ENCODE measurements at places on chromosomes 5 and 9. TPM values are rescaled to one million over a fixed set of nuclear protein-coding genes. Genes with fewer than 3 reads are reported as not detected.

DNA sequence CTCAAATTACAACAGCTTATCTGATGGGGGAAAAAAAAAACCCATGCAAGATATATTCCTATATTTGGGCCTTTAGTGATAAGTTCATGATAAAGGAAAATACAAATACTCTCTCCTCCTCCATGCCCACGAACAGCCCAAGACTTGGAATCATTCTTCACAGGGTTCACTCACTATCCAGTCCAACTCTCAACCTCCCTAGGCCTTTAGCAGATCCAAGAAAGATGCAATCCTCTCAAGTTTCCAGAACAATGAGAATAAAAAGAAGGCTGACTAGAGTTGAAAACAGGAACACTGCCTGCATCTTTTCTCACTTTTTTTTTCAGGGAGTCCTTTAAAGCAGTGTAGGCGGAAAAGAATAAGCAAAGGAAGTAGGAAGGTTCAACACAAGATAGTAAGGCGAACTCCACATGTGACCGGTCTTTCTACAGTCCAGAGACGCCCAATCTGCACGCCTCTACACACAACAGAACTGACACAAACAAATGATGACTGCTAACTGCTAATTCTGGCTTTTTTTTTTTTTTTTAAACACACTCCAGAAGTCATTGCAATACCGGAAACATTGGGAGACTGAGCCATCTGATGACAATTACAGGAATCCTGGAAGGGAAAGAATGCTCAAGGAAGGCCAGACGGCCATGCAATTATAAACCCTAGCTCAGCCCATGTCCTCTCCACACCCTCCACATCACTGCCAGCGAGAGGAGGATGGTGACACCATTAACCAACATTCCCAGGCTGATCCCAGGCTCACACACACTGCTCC lies 75.4 kb downstream of the BNC2 start:
- DNase-seq, result no peak

Gene CDO1
- polyA plus RNA-seq, result 28.1 TPM

- DNase-seq, result no peak
These were observed 267.9 kb upstream of the PDE4D start for GRCh38 chr5:60161340-60161934.

GRCh38 chr9:14283276-14283675 lies 30.7 kb downstream of the NFIB start:
- DNase-seq, result no peak

DNA sequence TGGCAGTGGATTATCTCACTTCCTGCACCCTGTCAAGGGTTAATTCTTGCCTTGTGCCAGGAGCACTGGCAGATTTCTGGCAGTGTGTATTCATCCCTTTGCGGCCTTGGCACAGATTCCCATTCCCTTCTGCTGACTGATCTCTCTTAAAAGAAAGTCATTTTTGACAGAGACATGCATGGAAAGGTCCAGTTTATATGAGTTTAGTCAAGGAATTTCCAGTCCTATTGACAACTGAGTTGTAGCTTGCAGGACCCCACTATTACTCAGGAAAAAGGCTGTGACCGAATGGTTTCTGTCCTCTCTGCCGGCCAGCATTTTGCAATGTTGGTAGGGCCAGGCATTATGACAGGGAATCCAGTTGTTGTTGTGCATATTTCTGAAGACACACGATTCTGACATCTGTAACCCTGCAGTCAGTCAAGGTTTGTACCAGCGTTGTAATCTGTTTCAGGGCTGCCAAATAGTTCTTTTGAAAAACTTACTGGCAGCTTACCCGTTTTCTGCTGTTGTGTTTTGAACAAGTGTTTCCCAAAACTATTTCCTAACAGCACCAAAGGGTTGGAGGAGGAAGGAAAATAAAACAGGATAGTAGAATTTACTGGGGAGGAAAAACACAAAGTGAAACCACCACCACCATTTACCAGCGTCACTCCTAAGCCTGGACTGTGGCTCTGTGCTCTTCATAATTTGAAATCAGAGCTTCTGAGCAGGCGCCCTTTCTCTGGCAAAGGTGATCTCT lies 243.4 kb upstream of the KLF4 start:
- no peak for DNase-seq

DNA sequence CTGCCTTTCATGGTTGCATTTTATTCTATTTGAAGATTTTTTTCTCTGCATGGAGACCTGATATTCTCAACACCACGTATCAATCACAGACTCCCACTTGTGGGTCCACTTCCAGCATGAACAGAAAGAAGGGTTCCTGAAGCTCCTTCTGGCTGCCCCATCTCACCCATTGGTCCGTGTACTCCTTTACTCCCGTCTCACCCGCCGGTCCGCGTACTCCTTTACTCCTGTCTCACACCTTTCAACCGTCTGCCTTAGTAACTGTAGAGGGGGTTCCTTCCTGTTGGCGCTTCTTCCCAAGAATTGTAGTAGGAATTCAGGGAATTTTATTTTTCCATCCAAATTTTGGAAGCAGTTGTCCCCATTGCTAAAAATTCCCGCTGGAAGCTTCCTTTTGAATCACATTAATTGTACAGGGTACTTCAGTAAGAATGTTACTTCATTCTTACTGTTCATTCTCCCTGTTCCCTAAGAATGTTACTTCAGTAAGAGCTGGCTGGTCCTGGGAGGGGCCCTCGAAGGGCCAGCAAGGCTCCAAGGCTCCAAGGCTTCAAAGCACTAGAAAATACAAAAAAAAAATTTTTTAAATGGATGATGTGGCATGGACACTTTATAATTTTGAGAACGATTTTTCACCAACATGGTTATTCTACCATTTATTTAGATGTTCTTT lies 3.9 kb upstream of the LPCAT1 start:
- no peak for DNase-seq

DNA sequence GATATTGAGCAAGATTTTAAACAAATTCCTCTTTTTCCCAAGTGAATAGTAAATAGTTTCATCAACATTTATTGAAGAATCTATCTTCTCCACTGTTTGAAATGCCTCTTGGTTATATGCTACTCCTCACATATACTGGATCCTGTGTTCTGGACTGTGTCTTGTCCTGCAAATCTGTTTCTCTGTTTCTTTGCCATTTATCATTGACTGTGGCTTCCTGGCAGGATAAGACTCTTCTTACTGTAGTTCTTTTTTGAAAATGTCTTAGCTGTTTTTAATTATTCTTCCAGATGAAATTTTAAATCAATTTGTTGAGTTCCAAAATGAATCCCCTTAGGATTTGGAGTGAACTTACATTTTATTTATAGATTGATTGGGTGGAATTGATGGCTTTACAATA lies 27.8 kb downstream of the RALGPS1 start:
- DNase-seq, result no peak

Gene SLC24A2
- polyA plus RNA-seq, result 0.04 TPM

Gene ARHGEF39
- 9.4 TPM for polyA plus RNA-seq

DNA sequence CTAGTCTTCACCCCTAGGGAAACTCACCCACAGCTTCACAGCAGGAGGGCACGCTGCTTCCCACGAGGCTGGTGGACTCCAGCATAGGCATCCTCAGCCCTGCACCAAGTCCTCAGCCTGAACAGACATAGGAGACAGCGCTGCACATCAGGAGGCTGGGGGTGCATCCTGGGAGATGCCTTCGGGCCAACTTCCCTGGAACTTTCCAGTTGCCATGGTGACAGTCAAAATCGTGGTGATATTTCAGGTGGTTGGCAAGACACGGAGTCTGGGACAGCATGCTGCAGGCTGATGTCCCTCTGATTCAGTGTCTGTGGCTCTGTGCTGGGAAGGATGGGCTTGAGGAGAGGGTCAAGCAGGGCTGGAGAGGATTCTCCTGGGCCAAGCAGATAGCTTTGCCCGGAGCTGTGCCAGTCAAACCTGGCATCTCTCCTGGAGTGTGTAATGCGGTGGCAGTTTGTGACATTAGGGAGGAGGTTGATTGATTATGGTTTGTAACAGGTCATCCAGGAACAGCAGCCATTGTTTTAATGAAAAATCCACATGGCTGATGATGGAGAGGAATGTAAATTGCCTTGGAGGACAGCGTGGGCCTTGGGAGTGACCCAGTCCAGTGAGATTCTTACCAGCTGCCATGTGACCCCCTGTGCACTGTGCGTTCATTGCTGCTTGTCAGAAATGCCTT lies 35.6 kb upstream of the SEMA4D start:
- DNase-seq, result no peak

Gene NR4A3
- 0.35 TPM for polyA plus RNA-seq

GRCh38 chr5:67844924-67845323 lies 370.6 kb upstream of the PIK3R1 start:
- DNase-seq, result no peak

GRCh38 chr9:133468777-133469421 lies 9.1 kb downstream of the CACFD1 start:
- no peak for DNase-seq

Gene SEC16A
- 55.1 TPM for polyA plus RNA-seq

- DNase-seq, result peak; percentile 38
These were observed 131.9 kb upstream of the ANKH start for GRCh38 chr5:15003511-15003920.

Gene PNPLA7
- 1.8 TPM for polyA plus RNA-seq

Gene COQ4
- 65.1 TPM for polyA plus RNA-seq

DNA sequence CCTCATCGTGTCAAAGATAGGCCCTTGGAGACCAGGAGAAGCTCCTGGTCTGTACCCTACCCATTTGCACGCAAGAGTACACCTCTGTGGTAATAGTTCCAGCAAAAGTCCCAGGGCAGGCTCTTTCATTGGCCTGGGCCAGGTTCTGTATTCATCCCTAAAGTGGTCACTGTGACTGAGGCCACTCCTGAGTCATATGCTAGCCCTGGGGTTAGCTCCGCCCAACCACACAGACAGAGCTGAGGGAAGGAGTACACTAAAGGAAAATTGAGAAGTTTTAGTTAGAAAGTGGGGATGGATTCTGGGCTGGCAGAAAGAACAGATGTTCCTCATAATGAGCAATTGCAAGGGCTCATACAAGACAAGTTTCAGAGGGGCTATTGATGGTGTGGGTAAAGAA lies 206.7 kb downstream of the ARHGAP26 start:
- DNase-seq, result no peak
